Stimulated activated memory B cell treated with anti-CD40 and anti-IgM and Interleukin-4, amounts not matched to agents 10 μg/mL and 1 μg/mL and 100 μg/mL, for 72 hours (primary cell): ENCODE measurements at places on chromosomes 1 and 21.
A peak's percentile ranks its signal among the peaks of the same experiment; 100 is the strongest.

- no peak for ATAC-seq
These were observed 33.1 kb downstream of the MAN1C1 start for GRCh38 chr1:25649505-25650288.

DNA sequence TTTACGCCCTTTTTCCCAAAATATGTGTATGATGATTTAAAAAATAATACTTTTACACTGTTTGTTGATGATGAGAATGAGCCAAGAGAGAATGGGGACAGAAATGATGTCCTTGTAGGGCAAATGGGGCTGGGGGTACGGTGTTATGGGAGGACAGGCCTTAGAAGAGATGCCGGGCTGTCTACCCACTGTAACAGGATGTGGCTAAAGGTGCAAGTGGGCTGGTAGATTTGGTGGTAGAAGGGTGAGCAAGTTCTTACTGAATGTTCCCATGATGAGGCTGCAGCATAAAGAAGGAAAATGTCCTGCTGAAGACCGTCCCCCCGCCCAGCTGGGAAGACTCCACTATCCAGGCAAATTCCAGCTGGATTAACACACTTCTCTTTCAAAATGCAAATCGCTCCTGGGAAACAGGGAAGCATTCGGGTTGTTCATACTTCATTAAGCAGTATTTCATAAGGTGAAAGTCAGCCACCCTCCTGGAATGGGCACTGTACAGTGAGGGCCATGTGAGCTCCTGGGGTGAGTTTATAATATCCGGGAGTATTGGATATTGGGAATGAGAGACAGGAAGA is 14.0 kb downstream of the GPA33 start:
- ATAC-seq, result no peak

DNA sequence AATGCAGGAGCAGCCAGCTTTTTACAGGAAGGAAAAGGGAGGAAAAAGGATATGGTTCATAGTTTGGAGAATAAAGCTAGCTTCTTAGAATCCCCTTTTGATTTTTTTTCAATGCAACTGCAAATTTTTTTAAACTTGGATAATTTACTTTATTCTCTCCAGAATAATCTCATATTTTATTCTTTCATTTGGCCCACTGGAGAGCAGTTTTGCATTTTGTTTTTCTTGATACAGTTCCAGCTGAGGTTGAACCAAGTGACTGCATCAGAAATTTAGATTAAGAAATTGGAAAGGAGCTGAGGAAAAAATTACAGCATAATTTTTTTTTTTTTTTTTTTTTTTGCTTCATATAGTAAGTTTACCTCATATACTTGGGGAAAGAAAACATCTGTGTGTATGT is 22.8 kb downstream of the GABPA start:
- ATAC-seq, result no peak

GRCh38 chr1:56501888-56502287 is 77.5 kb downstream of the PLPP3 start:
- no peak for ATAC-seq

- no peak for ATAC-seq
These were observed 85.6 kb upstream of the WNT4 start for GRCh38 chr1:22228505-22228911.

DNA sequence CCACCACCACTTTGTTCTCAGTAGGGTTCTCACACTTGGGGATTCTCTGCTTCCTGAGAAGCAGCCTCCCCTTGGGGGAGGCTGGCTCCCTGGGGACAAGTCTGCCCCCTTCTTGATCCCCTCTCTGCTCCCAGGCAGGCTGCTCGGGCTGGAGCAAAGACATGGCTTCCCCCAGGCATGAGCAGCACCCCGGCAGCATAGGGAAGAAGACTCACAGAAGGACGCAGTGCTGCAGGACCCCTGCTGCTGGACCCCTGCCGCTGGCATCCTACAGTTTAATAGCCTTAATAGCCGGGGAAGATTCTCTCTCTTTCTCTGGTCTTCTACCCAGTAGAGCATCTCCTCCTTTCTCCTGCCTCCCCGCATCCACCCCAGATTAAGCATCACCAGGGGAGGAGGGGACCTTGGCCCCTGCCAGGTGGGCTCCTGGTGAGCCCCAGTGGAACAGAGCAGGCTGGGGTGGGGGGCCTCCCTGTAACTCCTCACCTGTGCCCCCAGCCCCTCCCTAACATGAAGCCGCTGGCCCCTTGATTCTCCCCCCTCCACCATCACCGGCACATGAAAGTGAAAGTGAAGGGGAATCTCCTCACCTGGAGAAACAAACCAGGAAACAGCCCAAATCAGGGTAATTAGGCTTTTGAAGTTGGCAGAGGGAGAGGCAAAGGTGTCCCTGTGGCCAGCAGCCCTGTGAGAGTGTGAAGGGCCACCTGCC is 2.5 kb downstream of the WNT3A start:
- no peak for ATAC-seq

DNA sequence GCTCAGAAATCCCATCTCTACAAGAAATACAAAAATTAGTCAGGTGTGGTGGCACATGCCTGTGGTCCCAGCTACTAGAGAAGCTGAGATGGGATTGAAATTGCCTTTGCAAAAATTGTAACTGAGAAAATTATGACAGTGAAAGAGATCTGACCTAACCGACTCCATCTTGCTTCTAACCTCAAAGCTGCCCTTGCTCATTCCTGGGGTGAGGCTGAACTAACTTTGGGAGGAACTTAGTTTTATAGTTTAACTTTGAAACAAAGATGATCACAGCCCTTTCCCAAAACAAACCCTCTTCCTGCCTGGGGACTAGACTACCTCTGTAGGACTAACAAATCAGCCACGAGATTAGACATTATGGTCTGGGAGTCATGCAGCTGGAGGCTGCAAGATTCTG is 33.8 kb upstream of the ERO1B start:
- no peak for ATAC-seq

GRCh38 chr21:43693981-43694380 is 24.9 kb upstream of the PDXK start:
- no peak for ATAC-seq

GRCh38 chr1:75690547-75690946 is 34.0 kb upstream of the ACADM start:
- ATAC-seq, result no peak

DNA sequence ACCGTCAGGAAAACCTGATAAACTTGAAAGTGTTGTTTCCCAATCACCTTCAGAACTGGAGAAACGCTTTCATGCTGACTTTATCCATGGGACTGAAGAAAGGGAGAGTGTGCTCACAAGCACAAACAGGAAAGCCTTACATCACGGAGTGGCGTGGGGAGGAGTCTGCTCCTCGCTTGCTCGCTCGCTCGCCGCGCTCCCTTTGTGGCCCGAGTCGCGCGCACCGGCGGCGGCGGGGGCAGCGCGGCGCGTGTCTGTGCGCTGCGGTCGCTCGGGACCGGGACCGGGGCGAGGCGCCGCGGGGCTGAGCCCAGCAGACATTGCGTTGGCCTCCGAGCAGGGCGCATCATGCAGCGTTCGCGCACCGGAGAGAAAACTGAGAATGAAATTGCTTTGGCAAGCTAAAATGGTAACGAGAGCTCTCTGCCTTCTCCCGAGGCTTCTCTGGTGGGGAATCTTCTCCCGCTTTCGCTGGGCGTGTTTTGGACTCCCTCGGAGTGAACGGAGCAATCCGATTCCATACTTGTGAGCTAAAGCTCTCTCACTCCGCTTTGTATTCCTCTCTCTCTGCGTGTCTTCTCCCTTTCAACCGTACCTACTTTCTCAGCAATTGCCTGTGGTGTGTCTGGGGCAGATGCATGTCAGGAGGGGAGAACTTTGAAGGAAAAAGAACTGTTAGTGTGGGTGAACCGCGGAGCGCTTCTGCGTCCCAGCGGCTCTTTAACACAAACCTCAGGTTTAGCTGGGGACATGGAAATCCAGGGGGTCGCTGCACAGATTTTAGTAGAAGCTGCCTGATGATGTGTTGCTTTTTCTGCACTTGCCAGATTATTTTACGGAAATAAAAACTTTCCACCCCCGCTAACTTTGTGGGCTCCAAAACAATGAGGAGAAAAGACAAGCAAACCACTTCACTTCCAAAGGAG is at the start of gene RGL1:
TSS of gene RGL1 (plus strand) at position 205 of the 926 bp plus-strand sequence. CDS start at position 383, 178 bp downstream.
- peak; percentile 62 for ATAC-seq

DNA sequence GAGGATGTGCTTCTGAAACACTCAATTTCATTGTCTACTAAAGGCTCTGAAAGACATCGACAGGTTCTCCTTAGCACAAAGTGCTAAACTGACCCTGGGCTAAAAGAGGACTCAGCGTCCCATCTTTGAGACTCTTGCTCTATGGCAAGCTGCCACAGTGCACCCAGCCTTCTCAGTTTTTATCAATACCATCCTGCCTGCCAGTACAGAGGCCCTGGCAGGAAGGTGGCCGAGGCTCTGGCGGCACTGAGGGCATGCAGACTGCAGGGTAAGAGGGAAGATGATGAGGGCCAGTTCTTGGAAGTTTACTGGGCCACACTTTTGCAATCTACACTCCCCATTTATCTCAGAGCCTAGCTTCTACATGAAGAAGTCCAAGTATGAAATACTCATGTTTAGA is 5.3 kb downstream of the OLFML2B start:
- no peak for ATAC-seq

- no peak for ATAC-seq
These were observed 141.1 kb upstream of the IRF2BP2 start for GRCh38 chr1:234750922-234751627.

- peak; percentile 24 for ATAC-seq
These were observed 1.1 kb upstream of the SHISAL2A start for GRCh38 chr1:52631759-52632331.

- ATAC-seq, result no peak
These were observed 124.3 kb downstream of the ETS2 start for GRCh38 chr21:38930066-38930465.

DNA sequence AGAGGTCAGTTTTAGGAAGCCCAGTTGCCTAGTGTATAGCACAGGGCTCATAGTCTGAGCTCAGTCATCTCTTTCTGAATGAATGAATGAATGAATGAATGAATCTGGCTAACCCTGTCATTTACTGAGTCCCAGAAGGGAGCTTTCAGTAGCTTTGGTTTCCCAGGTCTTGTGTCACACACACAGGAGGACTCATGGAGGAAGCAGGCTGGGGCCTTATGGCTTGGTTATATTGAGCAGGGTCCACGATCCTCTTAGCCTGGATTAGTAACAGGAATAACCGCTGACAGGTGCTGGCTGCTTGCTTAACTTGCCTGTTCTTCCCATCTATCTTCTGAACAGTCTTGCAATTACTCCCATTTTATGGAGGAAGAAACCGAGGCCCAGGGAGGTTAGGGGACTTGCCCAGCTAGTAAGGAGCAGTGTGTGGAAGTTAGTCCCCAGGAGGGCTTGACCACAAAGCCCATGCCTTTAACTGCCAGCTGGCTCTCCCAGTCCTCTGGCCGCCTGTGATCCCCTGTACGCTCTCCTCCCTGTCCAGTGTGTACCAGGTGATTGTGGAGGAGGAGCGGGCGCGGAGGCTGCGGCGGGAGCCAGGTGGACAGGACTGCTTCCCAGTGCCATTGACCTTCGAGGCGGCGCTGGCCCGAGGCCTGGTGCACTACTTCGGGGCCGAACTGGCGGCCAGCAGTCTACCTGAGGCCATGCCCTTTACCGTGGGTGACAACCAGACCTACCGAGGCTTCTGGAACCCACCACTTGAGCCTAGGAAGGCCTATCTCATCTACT is 46.0 kb downstream of the PTPRU start:
- ATAC-seq, result no peak

DNA sequence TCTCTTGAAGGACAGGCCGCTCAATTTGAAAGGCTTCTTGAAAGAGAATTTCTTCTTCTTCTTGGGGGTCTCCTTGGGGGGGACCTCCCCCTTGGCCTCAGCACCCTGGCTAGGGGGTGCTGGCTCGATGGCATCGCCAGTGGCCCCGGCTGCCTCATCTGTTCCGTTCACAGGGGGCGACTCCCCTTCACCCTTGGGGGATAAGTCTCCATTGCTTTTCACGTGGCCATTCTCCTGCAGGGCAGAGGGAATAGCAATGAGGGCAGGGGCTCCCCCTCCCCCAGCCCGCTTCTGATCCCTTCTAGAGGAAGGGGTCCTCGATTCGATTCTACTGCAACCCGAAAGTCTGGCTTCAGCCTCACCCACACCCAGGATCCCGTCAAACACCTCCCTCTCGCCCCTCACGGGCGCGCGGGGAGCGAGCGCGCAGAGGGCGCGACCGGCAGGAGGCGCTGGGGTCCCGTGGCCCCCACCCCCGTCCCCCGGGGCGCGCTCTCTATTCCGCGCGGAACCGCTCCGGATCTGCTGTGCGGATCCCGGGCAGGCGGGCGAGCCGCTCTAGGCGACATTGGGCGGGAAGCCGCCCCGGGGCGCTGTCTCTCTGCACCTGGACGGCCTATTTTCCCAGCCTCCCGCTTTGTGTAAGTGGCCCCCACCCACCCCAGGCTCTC is 1.0 kb downstream of the MARCKSL1 start:
- ATAC-seq, result peak; percentile 42

DNA sequence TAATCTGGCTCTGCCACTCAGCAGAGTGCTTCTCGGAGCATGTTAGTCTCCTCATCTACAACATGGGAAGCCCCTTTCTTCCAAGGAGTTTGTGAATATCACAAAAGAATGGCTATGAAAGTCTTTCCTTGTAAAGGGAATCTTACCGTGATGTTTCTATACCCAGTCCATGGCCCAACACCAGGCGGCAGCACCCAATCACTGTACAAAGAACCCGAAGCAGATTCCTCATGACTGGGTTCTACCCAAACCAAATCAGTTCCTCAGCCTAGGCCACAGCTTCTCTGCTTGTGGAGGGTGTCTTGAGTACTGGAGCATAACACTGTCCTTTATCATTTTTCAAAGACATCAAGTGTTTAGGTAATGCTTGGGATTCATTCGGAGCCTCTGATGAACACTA is 16.6 kb upstream of the SLFNL1 start:
- ATAC-seq, result no peak

DNA sequence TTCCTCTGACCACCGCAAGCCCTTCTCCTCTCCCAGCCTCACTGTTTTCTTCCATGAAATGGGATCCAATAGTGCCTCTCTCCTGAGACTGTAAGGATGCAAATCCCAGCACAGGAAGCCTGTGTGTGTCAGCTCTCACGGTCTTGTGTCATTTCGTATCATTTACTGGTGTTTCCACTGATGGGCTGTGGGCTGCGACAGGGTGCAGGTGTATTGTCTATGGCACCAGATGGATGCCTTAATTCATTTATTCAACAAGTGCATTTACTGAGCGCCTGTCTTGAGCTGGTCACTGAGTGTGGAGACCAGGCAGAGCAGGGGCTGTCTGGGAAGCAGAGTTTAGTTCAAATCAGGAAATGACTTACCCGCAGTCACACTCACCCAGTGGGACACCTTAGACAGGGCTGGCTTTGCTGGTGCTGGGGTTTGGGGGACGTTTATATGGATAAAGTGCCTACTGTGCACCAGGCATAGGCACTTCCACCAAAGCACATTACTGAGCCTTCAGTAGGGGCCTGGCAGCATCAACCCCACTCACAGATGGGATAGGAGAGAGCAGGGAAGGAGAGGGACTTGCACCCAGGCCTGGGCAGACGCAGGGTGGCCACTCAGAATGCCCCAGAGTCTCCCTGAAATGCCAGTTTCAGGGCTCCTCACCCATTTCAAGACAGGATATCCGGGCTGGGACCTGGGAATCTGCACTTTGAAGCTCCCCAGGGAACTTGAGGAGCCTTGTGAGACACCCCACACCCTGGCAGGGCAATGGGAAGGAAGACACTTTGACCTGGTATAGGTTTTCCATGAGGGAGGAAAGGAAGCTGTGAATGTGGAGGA is 398.9 kb downstream of the MATN1 start:
- ATAC-seq, result no peak
